ENCODE measurements at places on chromosomes 11 and 22. TPM values are rescaled to one million over a fixed set of nuclear protein-coding genes. Genes with fewer than 3 reads are reported as not detected.

- no peaks in the 10 kb centered on the region for H3K36me3 ChIP-seq
- peaks cover 18% of the 10 kb centered on the region for H3K27me3 ChIP-seq
- H3K27ac ChIP-seq, result no peak overlapping the region
These were observed 88.1 kb upstream of the NARS2 start for GRCh38 chr11:78662811-78663210.

DNA sequence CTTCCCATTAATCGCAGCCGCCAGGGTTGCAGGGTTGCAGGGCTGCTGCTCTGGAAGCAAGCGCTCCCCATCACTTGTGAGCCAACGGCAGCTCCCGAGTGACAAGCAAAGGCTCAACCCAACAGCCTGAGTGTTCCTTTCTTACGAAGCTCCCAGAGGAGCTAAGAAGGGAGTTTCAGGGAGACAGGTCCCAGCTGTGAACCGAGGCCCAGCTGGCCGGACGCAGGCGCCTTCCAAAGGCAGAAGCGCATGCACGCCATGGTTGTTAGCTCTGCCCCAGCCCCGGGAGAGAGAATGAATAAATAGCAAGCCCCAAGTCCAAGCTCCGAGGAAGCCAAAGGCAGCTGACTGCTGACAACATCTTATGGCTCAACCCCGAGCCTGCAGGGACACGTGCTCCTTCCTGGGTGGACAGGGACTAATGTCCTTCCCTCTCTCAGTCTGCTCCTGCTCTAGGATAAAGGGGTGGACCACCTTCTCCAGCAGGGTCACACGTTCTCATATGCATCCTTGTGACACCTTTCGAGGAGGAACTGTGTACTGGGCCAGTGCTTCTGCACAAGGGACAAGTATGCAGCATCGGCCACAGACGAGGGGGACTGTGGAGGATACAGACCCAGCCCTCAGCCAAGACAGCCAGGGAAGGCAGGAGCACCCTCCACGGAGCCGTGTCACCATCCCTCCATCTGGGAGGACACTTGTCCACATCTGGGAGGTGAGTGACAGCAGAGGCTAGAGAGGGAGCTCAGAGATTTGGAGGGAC, 29.9 kb downstream of the SHANK2 start:
- H3K4me3 ChIP-seq, result no peak overlapping the region
- DNase-seq, result no peak
- no peak overlapping the region for H3K27ac ChIP-seq
- H3K4me1 ChIP-seq, result no peaks in the 10 kb centered on the region

Gene PICK1
- 17.2 TPM for total RNA-seq

Gene POTEH
- total RNA-seq, result not detected

Gene ELFN2
- 0.19 TPM for total RNA-seq

- no peak overlapping the region for H3K4me3 ChIP-seq
- H3K27ac ChIP-seq, result no peak overlapping the region
- no peaks in the 10 kb centered on the region for H3K27me3 ChIP-seq
- H3K4me1 ChIP-seq, result peaks cover 12% of the 10 kb centered on the region
- no peaks in the 10 kb centered on the region for H3K36me3 ChIP-seq
These were observed 5.3 kb downstream of the HARBI1 start for GRCh38 chr11:46611526-46612304.

DNA sequence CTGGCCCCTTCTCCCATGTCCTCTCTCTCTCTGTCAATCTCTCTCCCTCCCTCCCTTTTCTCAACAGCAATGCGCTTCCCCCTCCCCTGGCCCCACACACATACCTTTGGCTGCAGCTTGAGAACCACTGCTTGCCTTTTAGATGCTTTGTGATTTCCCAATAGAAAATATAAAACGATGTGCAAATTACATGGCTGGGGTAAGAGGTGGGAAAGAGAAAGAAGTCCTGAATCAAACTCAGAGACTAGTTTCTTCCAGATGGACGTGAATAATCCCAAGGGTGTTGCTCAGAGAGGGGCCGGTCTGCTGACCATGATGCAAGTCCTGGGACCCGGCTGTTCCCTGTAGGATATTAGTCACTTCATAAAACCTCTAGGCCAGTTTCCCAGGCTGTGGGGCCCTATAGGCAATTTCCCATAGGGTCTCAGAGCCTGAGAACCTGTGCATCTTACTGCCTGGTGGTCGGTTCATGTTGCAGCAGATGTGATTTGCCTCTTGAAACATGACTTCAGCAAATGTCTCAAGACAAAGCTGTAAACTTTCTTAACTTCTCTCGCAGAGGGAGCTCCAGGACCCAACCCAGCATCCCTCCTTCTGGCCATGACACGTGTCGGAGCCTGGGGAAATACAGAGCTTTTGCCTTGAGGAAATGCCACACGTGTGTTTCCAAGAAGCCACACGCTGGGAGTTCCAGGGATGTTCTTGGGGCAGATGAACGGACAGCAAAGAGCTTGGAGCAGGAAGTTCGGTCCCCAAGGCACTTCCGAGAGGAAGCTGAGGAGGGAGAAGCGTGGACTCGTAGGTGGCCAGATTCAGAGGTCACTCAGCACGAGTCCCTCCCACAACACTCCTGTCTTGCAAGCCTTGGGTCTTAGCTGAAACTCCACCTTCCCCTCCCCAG, 34.5 kb upstream of the ETS1 start:
- H3K27ac ChIP-seq, result peak overlapping the region; percentile 64
- DNase-seq, result no peak
- no peak overlapping the region for H3K4me3 ChIP-seq
- no peaks in the 10 kb centered on the region for H3K36me3 ChIP-seq
- no peaks in the 10 kb centered on the region for H3K27me3 ChIP-seq
- H3K4me1 ChIP-seq, result peaks cover 83% of the 10 kb centered on the region

- H3K4me3 ChIP-seq, result no peak overlapping the region
- H3K36me3 ChIP-seq, result peaks cover 16% of the 10 kb centered on the region
- no peaks in the 10 kb centered on the region for H3K27me3 ChIP-seq
- no peak for DNase-seq
These were observed 32.3 kb downstream of the MIAT start for GRCh38 chr22:26689513-26690301.

Gene CRYBA4
- not detected for total RNA-seq

GRCh38 chr11:8390851-8391612, 127.4 kb upstream of the LMO1 start:
- H3K4me3 ChIP-seq, result no peak overlapping the region
- H3K4me1 ChIP-seq, result no peaks in the 10 kb centered on the region
- no peaks in the 10 kb centered on the region for H3K36me3 ChIP-seq
- no peak overlapping the region for H3K27ac ChIP-seq

GRCh38 chr11:2926611-2927051, 2.6 kb downstream of the PHLDA2 start:
- peaks cover 19% of the 10 kb centered on the region for H3K27me3 ChIP-seq
- DNase-seq, result no peak
- no peaks in the 10 kb centered on the region for H3K36me3 ChIP-seq
- no peak overlapping the region for H3K4me3 ChIP-seq

Gene SBF2
- 7.1 TPM for total RNA-seq

DNA sequence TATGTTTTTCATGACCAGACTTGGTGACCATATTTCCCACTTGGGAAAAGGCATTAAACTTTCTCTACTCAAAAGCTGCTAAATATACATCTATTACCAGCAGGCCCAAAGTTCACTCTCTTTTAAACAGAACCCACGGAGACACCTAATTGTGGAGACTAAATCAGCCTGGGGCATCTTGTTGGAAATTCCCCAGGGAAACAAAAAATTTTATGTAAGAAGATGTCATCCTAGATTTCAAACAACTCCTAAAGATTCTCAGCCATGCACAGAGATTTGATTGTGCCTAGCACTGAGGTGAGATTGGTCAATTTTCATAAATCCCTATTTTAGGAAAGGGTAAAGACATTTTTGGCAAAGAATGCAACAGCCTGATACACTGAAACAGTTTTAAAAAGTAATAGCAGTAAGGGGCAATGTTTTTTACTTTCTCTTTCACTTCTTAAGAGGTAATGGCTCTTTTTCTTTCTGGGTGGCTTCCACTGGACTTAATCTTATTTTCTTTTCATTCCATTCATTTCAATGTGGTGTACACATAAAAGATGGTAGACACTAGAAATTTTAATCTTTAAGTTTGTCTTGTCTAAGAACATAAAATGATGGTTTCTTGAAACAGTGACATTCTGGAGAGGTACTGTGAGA, 9.6 kb downstream of the OR52N2 start:
- DNase-seq, result no peak
- H3K36me3 ChIP-seq, result no peaks in the 10 kb centered on the region
- peak overlapping the region; percentile 30 for H3K4me3 ChIP-seq
- no peak overlapping the region for H3K27ac ChIP-seq
- H3K27me3 ChIP-seq, result no peaks in the 10 kb centered on the region
- peaks cover 9% of the 10 kb centered on the region for H3K4me1 ChIP-seq

GRCh38 chr22:41825376-41825775, 7.5 kb upstream of the SREBF2 start:
- H3K4me1 ChIP-seq, result peaks cover 39% of the 10 kb centered on the region
- no peaks in the 10 kb centered on the region for H3K27me3 ChIP-seq
- no peak for DNase-seq
- H3K27ac ChIP-seq, result peak overlapping the region; percentile 13

- no peak overlapping the region for H3K4me3 ChIP-seq
- no peaks in the 10 kb centered on the region for H3K4me1 ChIP-seq
- no peak for DNase-seq
- H3K27me3 ChIP-seq, result no peaks in the 10 kb centered on the region
These were observed 151.1 kb downstream of the METTL15 start for GRCh38 chr11:28259177-28259843.

DNA sequence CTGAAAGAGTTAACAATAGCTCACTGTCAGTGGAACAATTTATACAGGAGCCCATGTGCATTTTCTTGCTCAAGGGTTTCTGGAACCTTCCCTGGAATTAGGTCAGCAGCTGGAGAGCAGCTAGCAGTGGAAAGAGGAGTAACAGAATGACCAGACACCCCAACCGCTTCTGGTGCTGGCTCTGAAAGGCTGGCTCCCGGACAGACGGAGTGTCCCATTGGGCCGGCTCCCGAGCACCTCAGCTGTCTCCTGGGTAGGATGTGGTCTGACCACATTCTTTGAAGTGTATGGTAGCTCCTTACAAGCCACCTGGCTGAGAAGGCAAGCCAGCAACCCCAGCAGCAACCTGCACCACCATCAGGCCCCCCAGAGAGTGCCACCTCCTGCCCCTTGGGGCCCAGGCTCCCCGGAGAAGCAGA, 44.7 kb downstream of the ABTB2 start:
- H3K4me3 ChIP-seq, result no peak overlapping the region
- DNase-seq, result peak; percentile 22
- H3K4me1 ChIP-seq, result peaks cover 21% of the 10 kb centered on the region
- H3K36me3 ChIP-seq, result no peaks in the 10 kb centered on the region
